ENCODE measurements at places on chromosomes 6 and 20.

DNA sequence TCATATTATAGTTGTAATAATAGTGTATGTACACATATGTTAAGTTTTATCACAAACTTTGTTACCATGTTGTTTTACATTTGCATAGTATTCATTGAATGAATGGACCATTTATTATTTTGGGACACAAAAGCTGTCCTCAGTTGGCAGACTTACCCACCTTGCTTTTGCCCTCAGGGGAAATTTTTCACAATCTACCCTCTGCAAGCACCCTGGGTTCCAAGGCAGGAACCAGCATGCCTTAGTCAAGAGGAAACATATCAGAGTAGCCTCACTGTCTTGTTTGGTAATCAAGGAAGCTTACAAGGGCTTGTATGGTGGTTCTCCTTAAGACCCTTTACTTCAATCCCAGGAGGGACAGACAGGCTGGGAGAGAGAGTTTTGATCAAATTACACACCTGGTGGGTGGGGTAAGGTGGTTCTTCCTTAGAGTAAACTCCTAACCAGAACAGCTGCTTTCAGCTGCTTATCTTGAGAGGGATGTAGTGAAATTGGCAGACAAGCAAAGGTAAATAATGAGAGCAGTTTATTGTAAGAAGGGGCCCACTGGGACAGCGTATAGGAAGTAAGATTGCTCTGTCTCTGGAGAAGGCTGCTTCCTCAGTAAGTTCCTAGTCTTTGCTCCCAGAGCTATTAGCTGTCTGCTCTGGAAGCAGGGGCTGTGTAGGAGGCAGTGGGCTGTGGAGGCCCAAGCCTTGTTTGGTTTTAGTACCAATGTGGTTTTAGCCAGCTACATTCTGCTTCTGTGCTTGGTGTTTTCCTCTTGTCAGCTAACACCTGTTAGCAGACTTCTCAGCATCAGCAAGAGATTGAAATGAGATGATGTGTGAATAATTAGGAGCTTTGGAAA is 31.1 kb downstream of the BRPF3 start:
- no peak for DNase-seq

DNA sequence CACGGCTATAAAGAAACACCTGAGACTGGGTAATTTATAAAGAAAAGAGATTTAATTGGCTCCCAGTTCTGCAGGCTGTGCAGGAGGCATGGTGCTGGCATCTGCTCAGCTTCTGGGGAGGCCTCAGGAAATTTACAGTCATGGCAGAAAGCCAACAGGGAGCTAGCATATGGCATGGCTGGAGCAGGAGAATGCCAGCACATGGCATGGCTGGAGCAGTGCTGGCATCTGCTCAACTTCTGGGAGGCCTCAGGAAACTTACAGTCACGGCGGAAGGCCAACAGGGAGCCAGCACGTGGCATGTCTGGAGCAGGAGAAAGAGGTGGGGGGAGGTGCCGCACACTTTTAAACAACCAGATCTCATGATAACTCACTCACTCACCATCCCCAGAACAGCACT is 32.5 kb upstream of the DACT2 start:
- DNase-seq, result no peak

- DNase-seq, result no peak
Measured at GRCh38 chr6:125988280-125988679, 1.9 kb downstream of the TRMT11 start.

DNA sequence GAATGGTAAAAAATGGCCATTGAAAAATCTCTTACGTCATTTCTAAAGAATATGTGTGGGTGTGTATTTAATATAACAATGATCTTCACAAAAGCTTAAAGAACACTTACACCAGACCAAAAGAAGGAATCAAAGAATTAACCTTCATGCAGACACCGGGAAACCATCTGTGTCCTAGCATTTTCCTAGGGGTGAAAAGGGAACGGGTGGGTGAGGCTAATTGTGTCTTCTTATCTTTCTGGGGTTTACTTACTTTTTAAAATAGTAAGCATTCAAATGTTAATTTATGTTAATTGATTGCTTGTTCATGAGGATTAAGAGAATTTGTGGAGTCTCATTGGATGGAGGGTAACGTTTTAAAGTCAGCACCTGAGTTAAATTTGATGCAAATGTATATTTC is 47.5 kb downstream of the BMP2 start:
- no peak for DNase-seq

DNA sequence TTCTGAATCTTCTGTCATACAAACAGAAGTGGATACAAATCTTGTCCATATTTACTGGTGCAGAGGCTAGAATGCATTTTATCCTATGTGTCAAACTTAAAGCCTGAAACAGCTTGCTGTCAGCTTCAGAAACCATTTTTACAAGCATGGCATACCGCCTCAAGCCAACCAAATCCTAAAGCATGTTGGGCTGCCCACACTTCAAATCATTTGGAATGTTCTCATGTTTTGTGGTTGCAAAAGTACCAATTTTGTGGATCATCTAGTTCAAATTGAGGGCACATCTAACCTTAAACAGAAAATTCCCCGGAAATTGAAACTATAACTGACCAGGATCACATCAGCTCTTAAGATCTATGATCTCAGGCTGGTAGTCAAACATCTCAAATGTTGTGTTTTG is 3.2 kb downstream of the GPR63 start:
- DNase-seq, result no peak

- DNase-seq, result no peak
Measured at GRCh38 chr20:50717974-50718761, 13.2 kb upstream of the PARD6B start.

GRCh38 chr6:38110481-38110971 is 291.0 kb downstream of the ZFAND3 start:
- no peak for DNase-seq

- no peak for DNase-seq
Measured at GRCh38 chr20:36344517-36345132, 38.5 kb downstream of the DLGAP4 start.

DNA sequence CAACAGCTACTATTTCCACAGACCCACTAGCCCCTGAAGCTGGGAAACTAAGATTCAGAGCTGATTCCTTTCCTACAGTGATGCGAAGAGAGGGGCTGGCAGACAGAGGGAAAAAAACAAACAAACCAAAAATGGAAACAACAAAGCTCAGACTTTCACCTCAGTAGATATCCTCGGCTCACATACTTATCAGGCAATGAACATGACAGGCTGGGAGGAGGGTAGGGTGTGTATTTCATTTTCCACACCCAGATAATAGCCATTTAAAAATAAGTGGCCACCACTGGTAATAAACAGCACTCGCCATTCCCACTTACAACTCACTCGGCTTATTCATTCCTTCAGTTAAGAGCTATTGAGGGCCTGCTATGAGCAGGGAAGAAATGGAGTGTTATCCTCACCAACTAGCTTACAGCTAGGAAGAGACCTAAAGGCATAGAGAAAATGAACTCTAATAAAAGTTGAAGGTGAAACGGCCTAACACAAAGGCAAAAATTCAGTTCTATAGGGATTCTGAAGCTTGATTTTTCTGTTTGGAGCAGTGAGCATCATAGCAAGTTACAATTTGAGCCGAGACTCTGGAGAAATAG is 32.0 kb upstream of the SPTLC3 start:
- DNase-seq, result no peak

GRCh38 chr20:46741924-46742668 is 32.6 kb downstream of the SLC2A10 start:
- no peak for DNase-seq

All from left lobe of liver (tissue), 2 donors.